ENCODE measurements at places on chromosomes 5 and 9.

- peak; percentile 94 for DNase-seq
Observed at GRCh38 chr5:151092762-151093161, 11.9 kb upstream of the TNIP1 start.

- peak; percentile 87 for DNase-seq
Observed at GRCh38 chr5:157167214-157167621, 1.2 kb upstream of the GARIN3 start.

DNA sequence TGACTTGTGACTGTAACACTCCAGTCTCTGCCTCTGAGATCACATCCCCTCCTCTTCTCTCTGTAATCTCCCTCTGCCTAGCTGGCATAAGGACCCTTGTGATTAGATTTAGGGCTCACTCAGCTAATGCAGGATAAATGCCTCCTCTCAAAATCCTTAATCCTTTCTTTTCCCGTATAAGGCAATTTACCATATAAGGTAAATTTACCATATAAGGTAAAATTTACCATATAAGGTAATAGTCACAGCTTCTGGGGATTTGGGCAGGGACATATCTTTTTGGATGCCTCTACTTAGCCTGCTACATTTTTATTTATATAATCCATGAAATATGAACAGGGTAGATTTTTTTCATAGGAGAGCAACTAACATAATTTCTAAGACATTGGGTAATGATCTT is 318.0 kb upstream of the PUM3 start:
- DNase-seq, result no peak

DNA sequence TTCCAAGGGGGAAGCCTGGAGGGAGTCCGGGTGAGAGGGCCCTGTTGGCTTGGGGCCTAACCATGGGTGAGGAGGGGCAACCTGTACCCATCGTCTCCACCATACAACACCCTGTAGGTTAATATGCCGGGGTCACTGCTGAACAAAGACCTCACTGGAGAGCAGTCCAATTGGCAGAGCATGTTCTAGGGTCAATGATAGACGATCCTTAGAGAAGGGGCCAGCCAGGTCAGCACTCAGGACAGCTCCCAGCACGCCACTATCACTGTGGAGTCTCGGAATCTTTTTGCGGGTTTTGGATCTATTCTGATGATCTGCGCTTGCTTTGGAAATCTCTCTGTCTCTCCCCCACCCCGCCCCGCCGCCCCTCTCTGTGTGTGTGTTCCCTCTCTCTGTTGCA is 218.4 kb upstream of the MVB12B start:
- peak; percentile 30 for DNase-seq

- DNase-seq, result peak; percentile 97
Observed at GRCh38 chr9:38008168-38009034, 60.6 kb downstream of the SHB start.

- DNase-seq, result no peak
Observed at GRCh38 chr5:74196233-74196632, 444.3 kb downstream of the ENC1 start.

All from Daoy (cell line).